Stimulated activated naive CD4-positive, alpha-beta T cell (primary cell): ENCODE measurements at places on chromosomes 5 and 9.

DNA sequence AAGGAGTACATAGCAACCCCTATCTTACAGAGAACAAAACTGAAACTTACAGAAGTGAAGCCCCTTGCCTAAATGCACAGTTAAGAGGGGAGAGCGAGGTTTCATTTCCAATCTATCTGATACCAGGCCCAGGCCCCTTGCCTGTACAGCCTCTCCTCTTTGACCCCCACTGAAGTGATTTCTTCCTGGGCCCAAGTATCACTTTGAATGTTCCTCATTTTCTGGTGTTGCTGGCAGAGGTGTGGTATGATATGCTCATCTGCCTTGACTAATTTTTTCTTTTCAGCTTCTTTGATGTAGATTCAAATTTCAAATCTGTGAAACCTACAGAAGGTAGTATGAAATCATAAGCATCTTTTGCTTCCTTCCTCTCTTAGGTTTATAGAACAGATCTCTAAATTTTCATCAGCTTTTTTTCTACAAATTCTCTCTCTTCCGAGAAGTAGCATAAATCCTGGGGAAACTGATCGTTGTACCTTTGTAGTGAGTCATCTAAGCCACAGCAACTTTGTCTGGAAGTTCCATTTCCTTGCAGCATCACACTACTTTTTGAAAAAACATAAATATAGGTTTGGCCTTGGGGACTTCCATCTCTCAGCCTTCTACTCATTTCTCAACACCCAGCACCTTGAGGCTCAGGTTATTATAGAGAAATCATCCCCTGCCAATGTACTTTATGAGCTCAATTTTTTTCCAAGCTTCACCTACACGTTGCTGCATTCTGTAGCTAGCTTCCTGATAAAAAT lies 402.4 kb upstream of the PTGER4 start:
- DNase-seq = no peak

DNA sequence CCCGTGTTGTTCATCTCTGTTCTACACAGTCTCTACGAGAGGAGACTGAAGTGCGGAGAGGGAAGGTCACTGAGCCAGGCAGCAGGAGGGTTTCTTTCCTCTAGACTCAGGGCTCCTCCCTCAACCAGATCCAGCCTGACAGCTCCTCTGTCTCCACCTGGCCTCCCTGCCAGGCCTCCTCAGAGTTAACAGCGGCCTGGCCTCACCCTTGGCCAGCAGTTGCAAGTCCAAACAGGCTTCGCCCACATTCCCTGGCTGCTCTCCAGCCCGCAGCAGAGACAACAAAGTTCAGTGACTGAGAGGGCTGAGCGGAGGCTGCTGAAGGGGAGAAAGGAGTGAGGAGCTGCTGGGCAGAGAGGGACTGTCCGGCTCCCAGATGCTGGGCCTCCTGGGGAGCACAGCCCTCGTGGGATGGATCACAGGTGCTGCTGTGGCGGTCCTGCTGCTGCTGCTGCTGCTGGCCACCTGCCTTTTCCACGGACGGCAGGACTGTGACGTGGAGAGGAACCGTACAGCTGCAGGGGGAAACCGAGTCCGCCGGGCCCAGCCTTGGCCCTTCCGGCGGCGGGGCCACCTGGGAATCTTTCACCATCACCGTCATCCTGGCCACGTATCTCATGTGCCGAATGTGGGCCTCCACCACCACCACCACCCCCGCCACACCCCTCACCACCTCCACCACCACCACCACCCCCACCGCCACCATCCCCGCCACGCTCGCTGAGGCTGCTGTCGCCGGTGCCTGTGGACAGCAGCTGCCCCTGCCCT lies at the start of gene HRCT1:
Gene HRCT1 (plus strand): TSS at position 291 of the 768 bp plus-strand sequence. CDS start 86 bp downstream, at position 377.
- DNase-seq = no peak

- DNase-seq = no peak
Observed at GRCh38 chr5:144120661-144121180, 49.7 kb downstream of the YIPF5 start.

GRCh38 chr5:72518001-72518683 lies 10.9 kb upstream of the ZNF366 start:
- DNase-seq = no peak

DNA sequence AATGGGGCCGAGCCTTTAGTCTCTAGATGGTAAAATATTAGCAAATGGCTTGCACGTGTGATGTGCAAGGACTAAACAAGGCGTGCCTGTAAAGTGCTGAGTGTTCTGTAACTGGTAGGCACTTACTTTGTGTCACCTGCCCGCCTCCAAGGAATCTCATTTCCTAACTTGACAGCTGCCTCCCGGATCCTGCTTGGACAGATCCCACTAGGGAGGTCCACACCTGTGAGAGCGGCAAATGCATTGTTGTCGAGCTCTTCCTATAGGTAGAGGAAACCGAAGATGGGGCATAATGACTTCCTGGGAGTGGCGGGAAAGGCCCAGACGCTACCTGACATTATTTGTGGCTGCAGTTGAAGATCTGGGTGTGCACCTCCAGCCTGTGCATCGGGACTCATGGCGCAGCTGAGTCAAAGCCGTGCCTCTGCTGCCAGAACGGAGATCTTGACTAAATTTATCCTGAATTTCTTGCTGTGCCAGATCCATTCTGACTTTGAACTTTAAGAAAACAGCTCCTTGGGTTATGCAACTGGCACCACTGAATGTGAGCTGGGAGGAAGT lies 79.8 kb downstream of the TENT4A start:
- no peak for DNase-seq

GRCh38 chr9:36731068-36731956 lies 158.6 kb downstream of the MELK start:
- no peak for DNase-seq

GRCh38 chr9:16459421-16460148 lies 410.9 kb downstream of the BNC2 start:
- no peak for DNase-seq

- DNase-seq = no peak
Observed at GRCh38 chr5:60843386-60843935, 608 bp downstream of the ELOVL7 start.

DNA sequence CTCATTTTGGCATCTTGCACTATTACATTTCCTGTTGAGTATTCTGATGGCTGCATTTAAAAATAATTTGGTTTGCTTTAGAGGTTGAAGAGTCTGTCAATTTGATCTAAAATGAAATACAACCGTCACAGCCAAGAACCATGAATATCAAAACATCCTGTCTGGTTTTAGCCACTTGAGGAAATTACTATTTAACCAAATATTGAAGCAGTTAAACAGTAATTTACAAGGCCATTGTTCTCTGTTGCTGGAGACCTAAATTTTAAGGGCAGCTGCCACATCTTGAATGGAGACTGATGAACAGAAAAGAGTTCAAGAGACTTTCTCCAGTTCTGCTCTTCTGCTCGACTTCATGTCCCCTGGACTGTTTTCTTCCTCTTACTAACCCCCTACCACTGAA lies 549.4 kb downstream of the LRRC70 start:
- no peak for DNase-seq

GRCh38 chr9:12859704-12860251 lies 85.0 kb downstream of the LURAP1L start:
- DNase-seq = no peak

DNA sequence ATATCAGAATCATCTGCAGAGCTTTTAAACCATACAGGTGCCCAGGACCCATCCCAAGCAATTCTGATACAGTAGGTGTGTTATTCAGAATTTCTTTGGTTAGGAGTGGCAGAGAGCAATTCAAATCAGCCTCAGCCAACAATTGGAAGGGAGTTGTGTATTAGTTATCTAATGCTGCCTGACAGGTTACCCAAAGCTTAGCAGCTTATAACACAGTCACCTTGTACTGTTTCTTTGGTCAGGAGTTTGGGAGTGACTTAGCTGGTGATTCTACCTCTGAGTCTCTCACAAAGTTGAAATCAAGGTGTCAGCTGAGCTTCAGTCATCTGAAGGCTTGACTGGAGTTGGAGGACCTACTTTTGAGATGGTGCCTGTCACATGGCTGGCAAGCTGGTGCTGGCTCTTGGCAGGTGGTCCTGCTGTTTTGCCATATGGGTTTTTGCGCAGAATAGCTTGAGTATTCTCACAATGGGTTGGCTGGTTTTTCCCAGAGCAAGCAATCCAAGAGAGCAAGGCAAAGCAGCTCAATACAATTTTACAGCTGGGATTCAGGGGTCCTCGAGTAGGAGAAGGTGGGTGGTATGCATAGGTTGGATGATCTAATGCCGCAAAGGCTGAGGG lies 18.7 kb upstream of the CARNMT1 start:
- no peak for DNase-seq

- DNase-seq = no peak
Observed at GRCh38 chr5:172502969-172503368, 48.6 kb upstream of the SH3PXD2B start.

DNA sequence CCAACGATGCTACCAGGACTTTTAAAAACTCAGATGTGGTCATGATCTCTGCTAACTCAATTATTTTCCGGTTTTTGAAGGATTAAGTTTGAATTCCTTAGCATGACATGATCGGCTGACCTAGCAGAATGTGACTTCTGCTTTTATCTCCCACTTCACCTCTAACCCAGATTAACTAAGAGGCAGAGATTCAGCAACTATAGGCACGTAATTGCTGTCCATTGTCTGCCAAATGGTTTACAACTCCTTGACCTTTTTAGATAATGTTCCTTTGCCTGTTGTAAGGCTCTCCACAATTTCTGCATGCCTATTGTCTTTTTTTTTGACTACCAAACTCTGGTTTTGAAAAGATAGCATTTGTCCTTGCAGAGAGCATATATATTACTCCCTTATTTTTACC lies 268.2 kb downstream of the BRINP1 start:
- DNase-seq = no peak

DNA sequence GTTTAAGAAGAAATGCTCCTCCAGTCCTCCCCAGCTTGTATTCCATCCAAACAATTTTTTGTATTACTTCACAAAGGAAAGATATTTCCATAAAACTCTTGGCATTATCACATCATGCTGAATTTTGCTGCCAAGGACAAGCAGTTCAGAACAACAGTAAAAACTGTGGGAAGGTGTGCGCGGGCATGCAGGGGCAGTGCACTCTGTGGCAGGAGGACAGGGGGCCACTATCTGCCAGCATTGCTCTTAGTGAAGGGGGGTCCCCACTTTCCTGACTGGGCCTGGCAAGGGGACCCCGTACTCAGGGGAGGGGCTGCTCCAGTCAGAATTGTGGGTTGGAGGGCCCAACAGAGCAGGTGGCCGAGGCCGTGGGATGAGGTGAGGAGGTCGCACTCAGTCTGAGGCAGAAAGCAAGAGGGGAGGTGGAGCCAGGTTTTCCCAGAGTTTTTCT lies 32.8 kb downstream of the ANGPTL2 start:
- no peak for DNase-seq

DNA sequence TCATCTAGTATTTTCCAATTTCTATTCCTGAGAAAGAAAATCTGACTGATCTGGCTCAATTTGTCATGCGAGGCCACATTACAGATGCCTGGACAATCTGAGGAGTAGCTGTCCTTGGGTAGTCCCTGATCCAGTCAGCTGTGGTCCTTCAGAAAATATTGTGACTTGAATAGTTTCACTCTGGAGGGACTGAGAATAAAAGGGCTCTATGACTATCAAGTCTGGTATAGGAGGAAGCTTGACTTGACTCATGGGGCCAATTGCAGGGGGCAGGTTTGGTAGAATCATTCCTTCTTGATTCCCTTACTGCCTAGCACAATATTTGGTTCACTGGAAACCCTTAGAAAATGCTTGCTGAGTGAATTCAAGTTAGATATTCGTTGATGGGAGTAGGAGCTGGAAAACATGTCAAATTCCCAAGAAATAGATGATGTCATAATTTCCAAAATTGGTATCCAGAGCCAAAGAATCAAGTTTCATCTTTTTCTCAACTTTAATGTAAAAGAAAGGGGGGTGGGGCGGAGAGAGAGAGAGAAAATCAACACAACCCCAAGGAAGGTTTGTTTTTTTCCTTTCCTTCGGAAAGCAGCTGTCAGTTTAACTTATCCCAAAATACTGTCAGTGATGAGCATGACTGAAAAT lies 32.4 kb upstream of the STX17 start:
- no peak for DNase-seq

DNA sequence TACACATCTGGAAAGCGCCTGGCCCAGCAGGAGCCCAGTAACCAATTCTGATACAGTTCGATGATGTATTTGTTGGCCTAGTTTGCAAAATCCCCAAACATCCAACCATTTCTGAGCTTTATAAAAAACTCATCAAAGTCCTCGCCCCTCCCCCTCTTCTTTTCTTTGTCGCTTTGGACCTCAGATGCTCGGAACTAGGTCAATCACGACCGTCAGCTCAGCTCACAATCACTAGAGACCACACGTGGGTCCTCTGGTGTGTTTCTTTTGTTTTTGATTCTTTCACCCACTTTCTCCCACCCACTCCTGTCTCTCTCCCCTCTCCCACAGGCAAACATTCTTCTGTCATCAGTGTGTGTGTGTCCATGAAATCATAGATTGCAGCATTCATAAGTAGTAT lies 26.7 kb upstream of the ZBTB43 start:
- DNase-seq = no peak

DNA sequence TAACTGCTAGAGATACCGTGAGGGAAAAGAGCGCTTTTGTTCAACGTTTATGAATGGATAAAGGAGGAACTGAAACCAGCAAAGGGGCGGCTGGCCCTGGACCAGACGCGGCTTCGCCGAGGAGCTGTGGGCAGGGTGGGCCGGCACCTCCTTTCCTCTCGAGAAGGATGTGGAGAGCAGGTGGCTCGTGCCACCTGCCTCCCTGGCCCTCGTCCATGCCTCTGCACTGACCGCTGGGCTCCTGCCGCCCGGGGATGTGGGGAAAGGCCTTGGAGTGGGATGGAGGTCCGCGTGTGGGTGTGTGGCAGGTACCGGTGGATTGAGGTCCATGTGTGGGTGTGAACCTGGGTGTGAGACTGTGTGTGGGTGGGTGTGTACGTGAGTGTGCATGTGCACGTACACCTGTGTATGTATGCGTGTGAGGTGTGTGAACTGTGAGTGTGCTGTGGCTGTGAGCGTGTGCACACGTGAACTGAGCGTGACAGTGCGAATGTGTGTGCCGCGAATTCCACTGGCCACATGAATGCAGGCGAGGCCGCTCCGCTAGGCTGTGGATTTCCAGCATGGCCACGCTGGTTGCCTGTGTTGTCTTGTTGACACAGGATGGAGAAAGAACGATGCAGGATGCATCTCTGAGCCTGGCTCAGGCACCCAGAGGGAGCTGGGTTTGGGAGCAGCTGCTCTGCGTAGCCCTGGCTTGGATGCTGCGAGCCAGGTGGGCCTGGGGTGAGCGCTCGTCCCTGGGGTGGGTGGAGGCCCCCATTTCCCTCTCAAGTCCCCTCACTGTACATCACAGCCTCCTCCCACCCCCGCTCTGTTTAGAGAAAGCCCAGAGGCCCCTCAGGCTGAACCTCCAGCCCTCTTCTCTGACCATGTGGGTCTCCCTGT lies 4.4 kb upstream of the CEP72 start:
- no peak for DNase-seq

GRCh38 chr5:160363211-160363610 lies 7.2 kb downstream of the C1QTNF2 start:
- no peak for DNase-seq
